ENCODE measurements at places on chromosomes 4 and X.

DNA sequence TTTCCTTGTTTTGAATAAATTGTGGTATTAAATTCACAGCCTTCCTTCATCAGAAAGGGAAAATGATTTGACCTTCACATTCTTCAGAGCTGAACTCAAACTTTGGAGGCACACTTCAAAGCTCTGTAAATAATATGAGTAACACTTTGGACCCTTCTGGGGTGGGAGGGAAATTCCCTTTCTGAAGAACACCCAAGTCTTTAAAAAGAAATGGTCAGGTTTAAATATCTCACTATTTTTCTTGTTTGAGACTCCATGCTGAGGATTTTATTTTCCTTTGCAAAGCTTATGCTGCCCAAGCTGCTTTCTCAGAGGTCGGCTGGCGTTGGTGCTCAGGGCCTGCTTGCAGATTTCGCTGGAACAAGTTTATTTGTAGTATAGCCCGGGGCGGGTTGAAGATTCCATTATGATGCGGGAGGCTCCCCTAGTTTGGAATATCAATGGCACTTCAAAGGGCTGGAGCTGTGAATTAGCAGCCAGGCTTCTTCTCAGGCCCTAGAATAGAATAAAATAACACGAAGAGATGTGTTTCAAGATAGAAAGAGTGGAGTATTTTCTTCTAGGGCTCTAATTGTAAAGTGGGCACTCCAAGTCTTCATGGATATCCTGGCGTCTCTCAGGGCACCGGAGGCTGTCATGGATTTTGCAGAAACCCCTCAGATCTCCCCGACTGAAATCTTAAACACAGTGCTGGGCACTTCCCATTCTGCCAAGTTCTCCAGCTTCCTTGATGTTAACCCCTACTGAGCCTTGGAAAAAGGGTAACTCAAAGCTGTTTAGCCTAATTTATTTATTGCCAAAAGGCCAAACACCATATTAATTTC lies 315.6 kb downstream of the GPAT3 start:
- no peak for DNase-seq

DNA sequence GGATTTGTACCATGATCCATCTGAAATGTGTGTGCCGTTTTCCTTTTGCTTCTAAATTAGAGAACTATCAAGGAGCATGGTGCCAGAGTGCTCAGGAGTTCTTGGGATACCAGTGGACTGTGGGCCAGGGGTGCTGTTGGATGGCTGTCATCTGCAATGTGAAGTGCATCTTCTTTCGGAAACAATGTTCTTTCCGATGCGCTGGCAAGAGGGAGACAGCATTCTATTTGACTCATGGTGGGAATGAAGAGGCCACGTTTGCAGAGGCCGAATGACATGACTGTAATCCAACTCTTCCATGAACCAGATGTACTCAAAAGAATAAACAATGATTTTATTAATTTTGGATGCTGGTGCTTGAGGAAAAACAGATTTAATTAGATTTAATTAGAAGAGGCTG lies 45.5 kb downstream of the SORCS2 start:
- DNase-seq: no peak

GRCh38 chrX:106706466-106706865 lies 20.0 kb upstream of the RNF128 start:
- DNase-seq: no peak

DNA sequence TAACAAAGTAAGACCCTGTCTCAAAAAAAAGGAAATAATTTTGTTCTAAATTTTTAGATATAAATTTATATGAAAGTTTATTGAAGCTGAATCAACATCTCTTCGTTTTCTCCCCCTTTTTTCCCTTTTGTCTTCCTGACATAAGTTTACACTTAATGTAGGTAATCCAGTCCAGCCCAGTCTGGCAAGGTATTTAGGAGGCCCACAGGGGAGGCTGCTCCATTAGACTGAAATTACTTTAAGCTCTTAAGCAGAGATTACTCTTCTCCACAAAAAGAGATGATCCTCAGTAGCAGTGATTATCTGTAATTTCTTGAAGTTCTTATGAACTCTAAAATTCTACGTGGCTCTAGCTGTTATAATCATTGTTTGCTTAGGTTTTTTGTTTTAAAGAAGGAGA lies 46.0 kb downstream of the ANXA5 start:
- no peak for DNase-seq

DNA sequence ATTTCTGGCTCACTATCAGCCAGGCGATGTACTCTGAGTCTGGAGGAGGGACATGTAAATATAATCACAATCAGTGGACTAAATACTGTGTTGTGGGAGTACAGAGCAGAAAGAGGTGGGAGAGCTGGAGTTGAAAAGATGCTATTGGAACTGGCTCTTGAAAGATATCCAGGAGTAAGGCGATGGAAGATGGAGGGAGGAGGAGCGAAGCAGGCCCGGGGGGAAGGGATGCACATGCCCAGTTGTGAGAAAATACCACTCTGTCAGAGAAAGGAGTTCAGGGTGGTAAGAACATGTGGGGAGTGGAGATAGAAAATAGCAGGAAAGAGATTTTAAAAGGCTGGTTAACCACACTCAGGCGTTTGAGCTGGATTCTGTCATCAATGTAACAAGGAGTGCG lies 216.9 kb upstream of the ETNPPL start:
- no peak for DNase-seq

DNA sequence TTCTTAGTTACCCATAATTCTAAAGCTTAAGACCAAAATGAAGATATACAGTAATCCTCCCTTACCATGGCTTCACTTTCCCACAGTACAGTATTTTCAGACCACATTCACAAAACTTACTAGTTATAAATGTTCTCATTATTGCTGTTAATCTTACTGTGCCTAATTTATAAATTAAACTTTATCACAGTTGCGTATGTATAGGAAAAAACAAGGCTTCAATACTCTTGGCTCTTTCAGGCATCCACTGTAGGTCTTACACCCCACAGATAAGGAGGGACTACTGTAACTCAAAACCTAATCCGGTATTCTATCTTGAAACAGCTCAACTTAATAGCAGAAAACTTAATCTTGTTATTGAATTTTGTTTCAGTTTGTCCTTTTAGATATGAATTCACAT lies 3.6 kb downstream of the HMGB2 start:
- no peak for DNase-seq

- no peak for DNase-seq
These were observed 2.8 kb downstream of the ERVMER34-1 start for GRCh38 chr4:52748432-52748831.

DNA sequence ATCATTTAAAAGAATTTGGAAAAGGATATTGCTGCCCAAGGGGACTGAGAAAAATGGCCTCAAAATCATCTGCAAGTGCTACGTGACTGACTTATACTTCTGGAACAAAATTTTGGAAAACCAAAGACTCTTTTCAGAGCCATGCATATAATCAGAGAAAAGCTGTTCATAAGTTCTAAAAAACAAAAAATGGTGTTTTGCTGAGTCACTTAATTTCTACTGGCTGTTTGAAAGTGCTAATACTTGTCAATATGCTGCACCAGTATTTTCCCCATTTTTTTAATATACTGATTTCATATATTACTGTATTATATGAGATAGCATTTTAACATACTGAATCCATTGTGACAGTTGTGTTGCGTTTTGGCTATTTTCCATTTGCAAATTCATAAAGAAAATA lies 61.5 kb upstream of the ZMAT1 start:
- no peak for DNase-seq

DNA sequence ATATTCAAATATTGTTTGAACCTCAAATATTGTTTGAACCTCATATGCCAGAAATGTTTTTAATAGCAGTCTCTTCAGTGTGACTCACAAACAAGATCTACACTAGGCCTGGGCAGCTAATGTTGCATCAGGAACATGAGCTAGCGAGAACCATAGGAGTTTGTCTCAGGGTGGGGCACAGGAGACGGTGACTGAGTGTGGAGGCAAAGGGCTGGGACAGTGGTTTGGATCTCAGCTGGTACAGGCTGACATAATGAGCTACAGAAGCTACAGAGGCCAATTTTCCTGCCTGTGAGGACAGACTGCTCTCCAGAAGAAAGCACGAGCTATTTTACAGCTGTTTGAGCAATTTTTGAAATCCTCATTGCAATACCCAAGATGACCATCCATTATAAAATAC lies 224.7 kb downstream of the CENPC start:
- no peak for DNase-seq

GRCh38 chr4:67713529-67714247 lies 12.7 kb upstream of the UBA6 start:
- no peak for DNase-seq

- no peak for DNase-seq
These were observed 168.6 kb downstream of the COX18 start for GRCh38 chr4:72900952-72901351.

DNA sequence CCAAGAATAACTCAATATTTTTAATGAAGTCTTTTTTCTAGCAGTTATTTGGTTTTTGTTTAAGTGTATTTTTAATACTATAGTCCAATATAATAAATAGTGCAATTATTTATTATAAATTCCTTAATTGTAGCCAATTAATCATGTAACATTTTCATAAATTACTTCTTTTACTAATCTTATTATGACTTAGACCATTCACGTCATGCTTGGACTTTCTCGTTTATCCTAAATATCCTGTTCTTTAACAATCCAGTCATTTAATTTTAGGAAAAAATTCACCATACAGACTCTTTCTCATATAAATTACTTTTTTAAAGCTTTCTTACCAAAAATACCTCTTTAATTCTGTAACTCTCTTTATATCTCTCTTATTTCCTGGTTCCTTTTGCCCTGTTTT lies 350.1 kb downstream of the AR start:
- DNase-seq: no peak

- no peak for DNase-seq
These were observed 110.4 kb downstream of the PALLD start for GRCh38 chr4:168607215-168607614.

DNA sequence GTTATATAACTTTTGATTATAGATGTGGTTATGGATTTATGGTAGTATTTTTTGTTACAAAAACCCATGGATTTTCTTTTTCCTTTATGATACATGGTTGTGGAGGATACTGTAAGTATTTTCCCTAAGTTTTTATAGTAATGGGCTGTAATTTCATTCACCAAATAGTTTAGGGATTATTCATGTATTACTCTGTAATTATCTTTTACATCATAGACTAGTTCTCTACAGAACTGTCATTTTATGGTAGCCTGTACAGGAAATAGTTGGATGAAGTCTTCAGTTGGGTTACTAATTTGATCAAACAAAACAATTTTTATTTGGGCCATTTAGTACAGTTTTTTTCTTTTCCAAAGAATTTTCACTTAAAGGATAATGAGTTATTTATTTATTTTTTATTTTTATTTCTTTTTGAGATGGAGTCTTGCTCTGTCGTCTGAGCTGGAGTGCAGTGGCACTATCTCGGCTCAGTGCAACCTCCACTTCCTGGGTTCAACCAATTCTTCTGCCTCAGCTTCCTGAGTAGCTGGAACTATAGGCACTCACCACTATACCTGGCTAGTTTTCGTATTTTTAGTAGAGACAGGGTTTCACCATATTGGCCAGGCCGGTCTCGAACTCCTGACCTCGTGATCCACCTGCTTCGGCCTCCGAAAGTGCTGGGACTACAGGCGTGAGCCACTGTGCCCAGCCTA lies 42.1 kb downstream of the RBPJ start:
- DNase-seq: no peak

DNA sequence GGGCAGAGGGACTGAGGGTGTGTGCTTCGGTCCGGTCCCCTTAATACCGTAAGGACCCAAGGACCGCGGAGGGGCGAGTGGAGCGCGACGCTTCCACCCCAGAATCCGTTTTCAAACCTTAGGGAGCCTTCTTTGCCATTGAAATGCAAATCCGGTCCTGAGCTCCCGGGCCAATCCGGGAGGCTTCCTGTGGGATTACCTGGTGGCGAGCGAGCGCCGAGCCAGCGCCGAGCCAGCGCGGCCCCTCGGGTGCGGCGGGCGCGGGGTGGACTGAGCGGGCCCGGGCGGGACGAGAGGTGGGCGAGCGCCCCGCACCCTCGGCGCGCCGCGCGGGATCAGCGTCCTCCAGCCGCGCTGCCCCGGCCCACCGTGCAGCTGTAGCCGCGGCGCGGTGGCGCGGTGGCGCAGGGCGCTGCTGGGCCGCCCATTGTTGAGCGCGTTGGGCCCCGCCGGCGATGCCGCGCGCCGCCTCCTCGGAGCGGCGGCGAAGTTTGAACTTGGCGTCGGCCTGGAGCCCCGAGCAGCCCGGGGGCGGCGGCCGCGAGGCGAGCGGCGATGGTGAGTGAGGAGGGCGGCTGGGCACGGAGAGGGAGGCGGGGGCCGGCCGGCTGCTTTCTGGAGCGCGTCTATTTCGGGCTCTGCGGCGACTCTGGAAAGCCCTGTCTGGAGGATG lies 208.7 kb downstream of the SOWAHB start:
- DNase-seq: no peak

DNA sequence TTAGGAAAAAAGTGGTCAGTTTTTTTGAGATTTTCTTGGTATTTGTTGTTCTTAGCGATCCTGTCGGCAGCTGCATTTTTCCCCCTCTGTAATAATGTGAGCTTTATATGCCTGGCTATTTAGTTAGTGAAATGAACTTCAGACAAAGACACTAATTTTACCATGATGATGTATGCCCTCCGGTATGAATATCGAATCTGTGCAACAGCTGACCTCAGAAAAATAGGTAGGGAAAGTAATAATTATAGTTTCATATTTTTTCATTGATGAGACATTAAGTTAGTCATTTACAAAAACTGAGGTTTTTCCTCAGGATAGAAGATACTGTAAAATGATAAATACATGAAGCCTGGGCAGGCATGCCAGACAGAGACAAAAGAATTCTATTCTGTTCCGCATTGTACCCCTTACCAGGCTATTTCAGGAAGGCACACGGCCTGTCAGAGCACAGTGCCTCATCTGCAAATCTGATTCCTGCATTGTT lies 155.8 kb downstream of the SHROOM3 start:
- DNase-seq: no peak

DNA sequence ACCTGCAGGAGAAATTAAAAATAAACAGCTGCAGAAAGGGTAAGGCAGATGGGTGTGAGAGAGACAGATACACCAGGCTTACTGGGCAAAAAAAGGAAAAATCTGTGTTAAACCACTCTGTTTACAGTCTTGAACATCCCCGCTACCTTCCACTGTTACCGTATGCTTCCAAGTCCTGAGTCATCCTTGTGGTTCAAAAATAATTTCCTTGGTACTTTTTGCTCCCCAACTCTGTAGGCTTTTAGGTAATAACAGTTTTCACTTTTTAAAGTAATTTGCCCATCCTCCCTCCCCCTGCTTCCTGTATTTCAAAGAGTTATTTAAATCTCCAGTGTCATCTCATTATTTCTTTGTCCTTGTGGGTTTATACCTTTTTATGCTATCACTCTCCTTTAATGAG lies 210.1 kb upstream of the FAT4 start:
- no peak for DNase-seq

GRCh38 chr4:86938771-86939520 lies 4.1 kb downstream of the AFF1 start:
- no peak for DNase-seq

DNA sequence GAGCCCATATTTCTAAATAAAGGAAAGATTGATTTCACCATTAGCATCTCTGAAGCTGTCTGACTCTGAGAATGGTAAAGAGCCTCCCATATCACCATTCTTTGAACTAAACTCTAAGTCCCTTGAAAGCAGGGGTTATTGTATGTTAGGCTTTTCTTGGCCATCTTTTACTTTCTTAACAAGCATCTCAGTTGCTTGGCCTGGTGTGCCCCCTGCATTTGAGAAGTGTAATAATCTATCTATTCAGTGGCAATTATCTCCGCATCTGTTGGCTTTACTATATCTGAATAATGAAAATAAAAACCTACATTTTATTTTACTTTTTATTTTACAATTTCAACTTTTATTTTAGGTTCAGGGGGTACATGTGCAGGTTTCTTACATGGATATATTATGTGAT lies 128.3 kb upstream of the ARMCX2 start:
- no peak for DNase-seq

GRCh38 chrX:70033348-70034051 lies 16.2 kb downstream of the AWAT2 start:
- no peak for DNase-seq

GRCh38 chr4:89598602-89599001 lies 238.4 kb downstream of the SNCA start:
- DNase-seq: no peak

All from DMS 273 treated with DMSO at 0.1 percent for 48 hours (cell line).